ENCODE measurements at places on chromosomes 6 and 20. TPM values are rescaled to one million over a fixed set of nuclear protein-coding genes. Genes with fewer than 3 reads are reported as not detected.

- no peak for DNase-seq
Observed at GRCh38 chr6:138239774-138240173, 21.5 kb upstream of the PBOV1 start.

PTGIS gene
- 13.7 TPM for total RNA-seq

GRCh38 chr6:47098570-47098993, 56.5 kb upstream of the ADGRF1 start:
- no peak for DNase-seq

TREML2 gene
- not detected for total RNA-seq

LSM2 gene
- total RNA-seq = 38.5 TPM

DNA sequence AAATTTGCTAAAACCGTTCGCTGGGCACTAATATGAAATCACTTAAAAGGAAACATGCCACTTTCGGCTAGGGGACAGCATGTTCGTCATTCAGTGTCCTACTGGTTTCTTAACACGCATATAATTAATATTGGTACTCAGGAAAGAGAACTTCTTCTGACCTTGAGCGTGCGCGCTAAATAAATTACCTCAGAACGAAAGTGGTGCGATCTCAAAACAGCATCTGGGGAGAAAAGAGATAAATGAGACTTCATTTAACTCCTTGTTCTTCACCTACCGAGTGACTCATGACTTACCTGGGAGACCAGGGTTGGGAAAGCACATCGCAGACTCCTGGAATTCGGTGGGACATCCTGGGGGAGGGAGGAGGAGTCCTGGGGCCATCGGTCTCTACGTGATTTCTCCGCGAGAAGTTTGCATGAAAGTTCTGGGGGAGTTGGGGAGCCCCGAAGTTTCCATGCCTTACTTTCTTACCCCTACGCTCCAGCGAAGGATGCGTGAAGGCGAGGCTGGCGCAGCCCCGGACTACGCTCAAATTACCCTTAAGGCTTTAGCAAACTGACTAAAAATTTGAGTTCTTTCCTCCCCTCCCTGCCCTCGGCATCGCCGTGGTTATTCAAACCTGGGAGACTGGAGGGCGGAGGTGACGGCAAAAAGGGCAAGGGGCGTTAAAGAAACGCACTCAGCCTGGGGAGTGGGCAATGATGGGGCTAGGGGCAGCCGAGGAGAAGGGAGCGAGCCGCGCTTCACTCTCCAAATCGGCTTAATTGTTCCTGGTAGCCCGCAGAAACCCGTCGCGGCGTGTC, 1.1 kb upstream of the BEND6 start:
- DNase-seq = peak; percentile 8

DNA sequence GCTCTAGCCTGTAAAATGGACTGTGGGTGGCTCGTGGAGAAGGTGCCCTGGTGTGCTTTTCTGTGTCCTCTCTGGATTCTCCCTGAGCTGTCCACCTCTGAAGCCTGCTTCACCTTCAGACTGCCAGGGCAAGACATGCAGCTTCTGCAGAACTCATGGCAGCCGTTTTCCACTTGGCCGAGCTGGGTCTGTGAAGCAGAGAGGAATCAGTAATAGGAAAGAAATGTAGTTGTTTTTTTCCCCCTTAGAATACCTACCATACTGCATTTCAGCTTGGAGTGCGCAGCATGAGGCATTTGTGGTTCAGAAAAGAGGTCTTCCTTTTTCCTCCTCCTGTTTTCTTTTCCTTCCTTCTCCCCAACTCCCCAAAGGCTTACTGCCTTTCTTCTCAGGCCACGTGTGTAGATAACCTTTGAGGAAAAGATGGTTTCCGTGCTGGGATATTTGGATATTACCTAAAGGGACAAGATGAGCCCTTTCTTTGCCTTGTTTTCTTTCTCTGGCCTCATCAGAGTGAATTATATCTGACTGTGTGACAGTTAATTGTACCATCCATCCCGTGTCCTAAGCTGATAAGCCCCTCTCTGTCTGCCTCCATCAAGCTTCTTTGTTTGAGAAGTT, 39.4 kb downstream of the RREB1 start:
- DNase-seq = no peak

DNA sequence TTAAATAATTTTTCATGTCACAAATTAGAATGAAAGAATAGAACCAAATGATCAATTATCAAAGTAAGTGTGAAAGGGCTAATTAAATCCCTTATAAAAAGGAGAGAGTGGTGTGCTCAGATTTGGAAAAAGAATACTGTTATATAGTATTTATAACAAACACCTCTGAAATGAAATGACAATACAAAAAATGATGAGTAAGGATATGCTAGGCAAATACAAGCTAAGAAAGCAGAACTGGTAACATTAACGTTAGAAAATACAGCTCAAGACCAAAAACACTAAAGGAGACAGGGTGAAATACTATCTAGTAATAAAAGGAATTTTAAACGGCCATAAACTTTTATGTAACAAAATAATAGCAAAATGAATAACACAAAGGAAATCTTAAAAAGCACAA, 324.2 kb upstream of the RUNX2 start:
- no peak for DNase-seq

SIRPB1 gene
- total RNA-seq = 0.14 TPM

CD109 gene
- total RNA-seq = 7.4 TPM
